ENCODE measurements at places on chromosomes 12 and 14. TPM values are rescaled to one million over a fixed set of nuclear protein-coding genes. Genes with fewer than 3 reads are reported as not detected.

GALNT16 gene
- 0.85 TPM for total RNA-seq

TMEM19 gene
- total RNA-seq: 31.3 TPM

ALKBH2 gene
- total RNA-seq: 19.8 TPM

AQP6 gene
- total RNA-seq: under 0.01 TPM

RHEBL1 gene
- total RNA-seq: not detected

DAO gene
- not detected for total RNA-seq

CATSPERB gene
- total RNA-seq: not detected

TRIM9 gene
- 0.18 TPM for total RNA-seq

DIABLO gene
- total RNA-seq: 64.4 TPM

TAS2R43 gene
- 1.3 TPM for total RNA-seq

All from smooth muscle cell of bladder (primary cell).